Activated T-helper 17 cell treated with anti-CD3 and anti-CD28 coated beads, Interleukin-2, amount 50 U/mL, for 72 hours (primary cell): ENCODE measurements at places on chromosomes 12 and 14. TPM values are rescaled to one million over a fixed set of nuclear protein-coding genes. Genes with fewer than 3 reads are reported as not detected.

SLC10A1 gene
- total RNA-seq, result not detected

DNA sequence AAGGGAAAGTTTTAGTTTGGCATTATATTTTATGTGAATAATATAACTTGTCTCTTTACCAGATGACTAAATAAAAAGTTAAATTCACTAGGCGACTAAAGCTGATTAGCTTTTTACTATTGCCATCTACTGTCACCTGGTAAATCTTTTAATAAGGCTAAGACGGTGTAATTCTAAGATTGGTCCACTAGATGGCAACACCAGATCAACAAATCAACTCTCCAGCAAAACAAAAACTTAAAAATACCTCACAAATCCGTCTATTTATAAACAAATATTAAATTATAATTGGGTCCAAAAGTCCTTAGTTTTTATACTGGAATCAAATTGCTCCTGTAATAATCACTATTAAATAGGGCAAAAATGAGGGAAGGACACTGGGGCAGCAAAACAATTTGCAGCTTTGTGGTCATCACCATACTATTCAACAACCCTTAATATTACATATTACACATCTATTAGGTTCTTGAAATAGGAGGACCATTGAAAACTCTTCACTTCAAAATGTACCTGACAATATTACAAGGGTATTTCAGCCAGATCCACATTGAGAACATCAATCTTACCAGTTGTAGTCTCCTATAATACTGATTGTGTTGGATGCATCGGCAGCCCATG is 47.9 kb downstream of the GALC start:
- no peak for ATAC-seq

DNA sequence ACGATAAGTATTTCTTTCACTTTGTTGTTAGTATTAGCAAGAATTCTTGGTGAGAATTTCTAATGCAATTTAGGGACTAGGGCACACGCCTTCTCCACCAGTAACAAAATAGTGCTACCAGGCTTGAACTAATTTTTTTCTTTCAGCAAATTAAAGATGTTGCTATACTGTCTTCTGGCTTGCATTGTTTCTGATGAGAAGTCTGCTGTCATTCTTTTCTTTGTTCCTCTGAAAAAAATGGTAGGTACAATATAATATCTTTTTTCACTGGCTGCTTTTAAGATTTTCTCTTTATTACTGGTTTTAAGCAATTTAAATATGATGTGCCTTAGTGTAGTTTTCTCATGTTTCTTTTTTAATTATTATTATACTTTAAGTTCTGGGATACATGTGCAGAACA is 171.2 kb downstream of the PCNX1 start:
- ATAC-seq, result no peak

GRCh38 chr12:112980491-112981158 is 2.3 kb downstream of the OAS2 start:
- ATAC-seq, result no peak

LIN52 gene
- 19.7 TPM for total RNA-seq

DNA sequence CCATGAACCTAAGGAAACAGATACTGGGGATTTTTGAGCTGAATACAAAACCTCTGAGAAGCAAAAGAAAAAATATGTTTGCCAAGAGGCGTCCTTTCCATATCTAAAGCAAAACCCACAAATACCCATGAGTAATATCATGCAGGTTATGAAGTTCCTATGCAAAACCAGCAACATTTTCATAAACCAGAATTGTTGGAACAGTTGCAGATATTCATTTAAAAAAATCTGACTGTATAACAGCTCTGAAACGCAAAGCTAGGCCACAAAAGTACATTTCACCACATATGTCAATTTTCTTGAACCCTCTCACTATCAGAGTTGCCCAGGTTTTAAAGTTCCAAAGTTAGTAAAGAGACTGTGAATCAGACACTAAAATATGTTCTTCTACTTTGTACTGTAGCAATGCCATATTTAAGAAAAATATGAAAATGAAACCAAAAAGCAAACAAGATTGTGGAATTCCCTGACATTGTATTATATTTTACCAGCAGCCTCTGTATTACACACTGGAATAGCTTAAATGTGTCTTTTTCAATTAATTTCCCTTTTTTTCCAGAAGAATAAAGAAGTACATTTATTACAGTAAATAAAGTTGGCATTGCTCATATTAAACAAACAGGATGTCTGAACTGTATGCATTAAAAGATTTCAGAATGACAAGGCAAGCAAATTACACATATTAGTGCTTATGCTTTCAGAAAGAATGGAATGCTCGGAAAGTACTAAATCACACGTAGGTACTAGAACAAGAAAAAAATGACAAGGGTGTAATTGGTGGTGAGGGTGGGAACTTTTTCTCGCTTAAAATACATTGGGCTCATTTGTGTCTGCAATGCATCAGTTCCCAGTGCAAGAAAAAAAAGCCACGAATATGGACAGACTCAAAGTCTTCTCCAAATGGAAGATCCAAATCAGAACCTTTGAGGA is 33.6 kb upstream of the HIF1A start:
- peak; percentile 44 for ATAC-seq

GRCh38 chr14:33019346-33019745 is 80.7 kb downstream of the NPAS3 start:
- ATAC-seq, result no peak

KIAA0586 gene
- 40.6 TPM for total RNA-seq

- no peak for ATAC-seq
Observed at GRCh38 chr12:88383405-88383804, 196.9 kb downstream of the KITLG start.

GRCh38 chr12:111055181-111055880 is 135.0 kb upstream of the MYL2 start:
- no peak for ATAC-seq

DNA sequence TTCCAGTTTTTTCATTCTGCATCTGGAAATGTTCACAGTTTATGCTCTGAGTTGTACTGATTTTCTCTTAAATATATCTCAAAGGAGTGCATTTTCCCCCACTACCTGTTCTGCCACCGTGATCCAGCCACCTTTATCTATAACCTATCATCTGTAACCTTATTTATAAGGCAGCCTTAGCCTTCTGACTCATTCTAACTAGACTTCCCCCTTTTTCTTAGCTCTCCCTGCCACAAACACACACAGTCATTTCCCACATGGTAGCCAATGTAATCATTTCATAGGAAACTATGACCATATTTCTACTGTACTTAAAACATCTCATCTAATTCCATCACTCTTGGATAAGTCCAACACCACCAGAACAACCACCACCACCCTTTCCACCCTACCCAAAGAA is 10.8 kb upstream of the GYS2 start:
- peak; percentile 97 for ATAC-seq

CHGA gene
- total RNA-seq, result not detected

KRT85 gene
- not detected for total RNA-seq

SPATA7 gene
- total RNA-seq, result 1.9 TPM

DNA sequence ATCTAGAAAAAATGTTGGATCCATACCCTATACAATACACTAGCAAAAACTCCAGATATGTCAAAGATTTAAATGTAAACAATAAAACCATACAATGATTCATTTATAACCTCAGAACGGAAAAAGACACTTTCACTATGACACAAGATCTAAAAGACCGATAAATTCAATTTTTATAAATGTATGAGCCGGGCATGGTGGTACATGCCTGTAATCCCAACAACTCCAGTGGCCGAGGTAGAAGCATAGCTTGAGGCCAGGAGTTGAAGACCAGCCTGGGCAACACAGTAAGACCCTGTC is 2.5 kb upstream of the SOS2 start:
- peak; percentile 42 for ATAC-seq

DNA sequence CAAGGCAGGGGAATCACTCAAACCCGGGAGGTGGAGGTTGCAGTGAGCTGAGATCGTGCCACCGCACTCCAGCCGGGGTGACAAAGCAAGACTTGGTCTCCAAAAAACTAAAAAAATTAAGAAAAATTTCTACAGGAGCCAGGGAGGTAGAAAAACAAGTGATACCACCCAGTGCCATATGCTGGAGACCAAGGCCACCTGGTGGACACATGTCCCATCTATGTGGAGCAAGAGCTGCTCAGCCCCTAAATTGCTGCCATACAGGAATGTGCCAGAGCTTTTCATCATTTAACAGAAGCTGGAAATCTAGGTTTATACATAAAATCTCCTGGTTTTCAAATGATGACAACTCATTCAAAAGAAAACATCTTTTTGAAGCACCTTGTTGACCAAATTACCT is 61.4 kb upstream of the ELK3 start:
- ATAC-seq, result no peak

C14orf93 gene
- 9.6 TPM for total RNA-seq

BAZ1A gene
- 53.3 TPM for total RNA-seq

GRCh38 chr14:22531451-22532344 is 57.3 kb downstream of the DAD1 start:
- ATAC-seq, result peak; percentile 77

KRT3 gene
- not detected for total RNA-seq

TRIAP1 gene
- 58.6 TPM for total RNA-seq

DNA sequence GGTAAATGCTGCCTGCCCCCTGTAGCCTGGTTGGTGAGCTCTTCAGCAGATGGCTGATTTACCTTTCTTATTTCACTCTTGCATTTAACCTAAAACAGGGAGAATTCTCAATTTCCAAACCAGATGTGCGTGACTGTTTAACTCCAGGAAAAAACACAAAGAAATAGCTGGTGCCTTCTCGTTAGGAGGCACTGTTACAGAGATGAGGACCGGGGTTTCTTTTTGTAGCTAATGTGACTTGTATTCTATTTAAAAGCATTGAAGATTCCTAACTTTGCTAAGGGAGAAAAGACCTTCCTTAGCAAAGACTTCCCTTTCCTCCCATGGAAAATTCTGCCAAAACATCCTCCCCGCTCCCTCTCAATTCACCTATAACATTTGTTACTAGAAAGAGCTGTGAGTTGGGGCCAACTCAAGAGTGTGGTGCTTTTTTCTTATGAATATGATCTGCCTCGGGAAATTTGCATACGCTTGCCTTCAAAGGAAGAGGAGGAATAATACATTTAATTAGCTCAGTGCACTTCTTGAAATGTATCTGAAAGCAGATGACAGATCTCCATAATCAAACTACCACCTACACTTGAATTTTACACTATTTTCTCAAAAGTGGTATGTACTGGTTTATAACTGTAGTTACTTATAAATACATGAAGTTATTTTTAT is 102.0 kb upstream of the ARID2 start:
- ATAC-seq, result no peak

OVCH1 gene
- not detected for total RNA-seq

- no peak for ATAC-seq
Observed at GRCh38 chr14:78240567-78240966, 70.4 kb downstream of the NRXN3 start.

- no peak for ATAC-seq
Observed at GRCh38 chr12:114769634-114770033, 85.7 kb upstream of the TBX3 start.

DNA sequence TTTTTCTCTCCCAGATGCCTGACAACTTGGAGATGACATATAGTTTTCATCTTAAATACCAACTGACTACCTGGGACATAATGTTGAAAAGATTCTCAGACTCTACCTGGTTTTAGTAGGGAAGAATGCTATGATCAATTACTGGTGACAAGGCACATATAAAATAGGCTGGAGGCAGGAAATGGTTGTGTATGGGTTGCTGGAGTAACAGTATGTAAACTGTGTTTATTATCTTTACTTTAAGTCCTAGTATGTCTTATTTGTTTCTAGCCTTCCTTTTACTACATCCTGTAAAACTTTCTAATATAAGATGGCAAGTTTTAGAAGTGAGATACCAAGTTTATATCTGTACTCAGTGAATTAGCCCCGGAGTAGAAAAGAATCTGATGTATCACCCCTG is 98.1 kb downstream of the NUBPL start:
- no peak for ATAC-seq

GRCh38 chr12:67798768-67799167 is 150.2 kb downstream of the DYRK2 start:
- ATAC-seq, result no peak

DNA sequence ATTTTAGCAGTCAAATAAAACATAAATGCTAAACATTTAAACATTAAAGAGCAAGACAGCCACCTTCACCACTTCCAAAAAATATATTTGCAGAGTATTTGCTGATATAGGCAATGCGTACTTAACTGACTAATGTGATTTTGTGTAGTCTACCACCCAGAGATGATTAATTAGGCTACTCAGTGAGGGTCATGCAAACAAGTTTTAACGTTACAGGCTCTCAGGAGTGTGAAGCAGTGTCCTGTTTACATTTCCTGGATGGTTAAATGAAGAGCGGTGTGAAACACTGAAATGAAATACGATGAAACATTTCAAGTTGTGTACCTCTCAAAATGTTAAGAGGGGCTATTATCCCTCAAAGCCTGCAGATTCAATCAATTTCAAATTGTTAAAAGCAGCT is 165.8 kb upstream of the LRIG3 start:
- ATAC-seq, result no peak

PARP2 gene
- 35.2 TPM for total RNA-seq

GRCh38 chr12:6026998-6027397 is 81.9 kb upstream of the ANO2 start:
- no peak for ATAC-seq

NRL gene
- 1.7 TPM for total RNA-seq

ST8SIA1 gene
- total RNA-seq, result 2.5 TPM

HOXC9 gene
- total RNA-seq, result not detected

GALNT16 gene
- total RNA-seq, result 0.66 TPM

DNA sequence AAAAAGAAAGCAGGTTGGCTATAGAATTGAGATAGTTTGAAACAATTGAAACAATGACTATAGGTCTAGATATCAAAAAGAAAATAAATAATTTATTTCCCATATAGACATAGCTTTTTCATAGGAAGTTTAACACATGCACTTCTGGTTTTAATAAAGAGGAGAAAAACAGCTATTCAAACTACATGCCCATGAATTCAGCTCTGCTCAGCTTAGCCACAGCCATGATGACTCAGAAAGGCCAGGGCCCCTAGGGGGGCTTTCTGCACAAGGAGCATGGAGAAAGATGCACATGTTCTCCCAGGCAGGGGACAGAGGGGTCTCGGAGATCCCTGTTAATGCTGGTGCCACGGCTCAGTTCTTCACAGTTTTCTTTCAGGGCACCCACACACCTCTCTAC is 114.0 kb downstream of the GALC start:
- ATAC-seq, result no peak

GRCh38 chr14:89959853-89960445 is 4.2 kb downstream of the TDP1 start:
- peak; percentile 44 for ATAC-seq

- ATAC-seq, result no peak
Observed at GRCh38 chr14:61861320-61861865, 99.2 kb downstream of the SNAPC1 start.

CLEC4D gene
- not detected for total RNA-seq

LAG3 gene
- total RNA-seq, result 206 TPM

RHEBL1 gene
- total RNA-seq, result 12.2 TPM

- ATAC-seq, result no peak
Observed at GRCh38 chr12:98018836-98019235, 496.6 kb upstream of the TMPO start.
